Activated CD4-positive, alpha-beta T cell treated with anti-CD3 and anti-CD28 coated beads for 4 hours (primary cell): ENCODE measurements at places on chromosomes 4 and X.

DNA sequence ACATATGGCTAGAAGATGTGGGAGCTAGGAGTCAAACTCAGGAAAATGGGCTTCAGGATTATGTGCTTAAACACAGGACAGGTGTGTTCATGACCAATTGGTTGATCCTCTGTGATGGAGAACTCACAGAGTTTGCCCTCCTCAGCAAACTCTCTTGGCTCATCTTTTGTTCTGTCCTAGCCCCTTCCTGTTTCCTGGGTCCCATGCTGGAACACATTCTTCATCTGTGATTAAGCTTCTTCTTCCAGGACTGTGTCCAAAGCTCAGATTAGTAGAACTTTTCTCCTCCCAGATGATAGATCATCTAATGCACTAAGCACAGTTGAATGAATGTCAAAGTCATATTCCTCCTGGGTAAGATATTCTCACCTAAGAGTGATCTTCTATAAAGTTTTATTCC, 38.8 kb upstream of the TCEANC start:
- DNase-seq: no peak

GRCh38 chr4:100977746-100978397, 369.5 kb downstream of the PPP3CA start:
- no peak for DNase-seq

GRCh38 chr4:159719531-159719930, 616.7 kb downstream of the RAPGEF2 start:
- DNase-seq: no peak

GRCh38 chr4:24894846-24895245, 18.0 kb downstream of the CCDC149 start:
- DNase-seq: no peak

- DNase-seq: no peak
Measured at GRCh38 chr4:21652508-21653231, 295.9 kb downstream of the KCNIP4 start.

- no peak for DNase-seq
Measured at GRCh38 chr4:4260185-4260751, 12.2 kb upstream of the TMEM128 start.

GRCh38 chr4:10347815-10348214, 109.4 kb downstream of the ZNF518B start:
- no peak for DNase-seq

DNA sequence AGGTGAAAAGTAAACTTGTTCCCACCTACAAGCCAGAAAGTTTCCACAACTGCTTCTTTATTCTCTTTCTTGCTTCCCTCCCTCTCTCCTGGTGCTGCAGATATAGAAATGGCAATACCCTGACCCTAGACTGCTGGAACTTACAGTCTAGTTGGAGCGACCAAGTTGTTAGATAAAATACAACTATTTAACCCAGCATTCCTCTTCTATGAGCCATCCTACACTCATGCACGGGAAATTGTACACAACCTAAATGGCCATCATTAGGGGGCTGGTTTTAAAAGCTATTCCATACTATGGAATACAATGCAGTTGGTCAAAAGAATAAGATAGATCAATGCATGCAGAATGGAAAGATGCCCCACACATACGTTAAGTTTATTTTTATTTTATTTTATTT, 41.1 kb downstream of the PJA1 start:
- DNase-seq: no peak

- DNase-seq: no peak
Measured at GRCh38 chr4:138659037-138659811, 356.4 kb upstream of the NOCT start.

GRCh38 chr4:636628-637159, 11.3 kb downstream of the PDE6B start:
- no peak for DNase-seq

GRCh38 chr4:23942471-23942870, 52.6 kb upstream of the PPARGC1A start:
- DNase-seq: no peak

DNA sequence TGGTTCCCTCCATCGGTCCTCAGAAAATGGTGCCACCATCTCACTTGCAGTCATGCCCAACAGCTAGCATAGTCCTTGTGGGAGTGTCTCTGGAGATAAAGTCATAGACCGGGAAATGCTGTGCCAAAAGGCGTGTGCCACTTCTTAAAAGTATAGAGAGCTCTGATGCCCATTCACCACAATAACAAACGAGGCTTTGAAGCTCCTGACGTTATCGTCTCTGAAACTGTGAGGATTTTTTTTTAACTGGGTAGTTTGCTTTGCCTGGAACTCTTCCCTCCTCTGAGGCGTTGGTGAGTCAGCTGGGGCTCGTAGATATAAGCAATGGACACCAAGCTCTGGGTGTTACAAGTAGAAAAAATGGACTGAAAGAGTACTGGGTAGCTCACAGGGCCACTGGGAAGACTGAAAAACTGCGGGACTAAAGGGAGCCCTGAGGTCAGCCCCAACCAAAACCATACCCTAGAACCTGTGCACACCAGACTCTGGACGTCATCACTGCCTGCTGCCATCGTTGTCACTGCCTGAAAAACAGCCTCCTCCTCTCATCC, 89.4 kb upstream of the TRIM2 start:
- peak; percentile 56 for DNase-seq

DNA sequence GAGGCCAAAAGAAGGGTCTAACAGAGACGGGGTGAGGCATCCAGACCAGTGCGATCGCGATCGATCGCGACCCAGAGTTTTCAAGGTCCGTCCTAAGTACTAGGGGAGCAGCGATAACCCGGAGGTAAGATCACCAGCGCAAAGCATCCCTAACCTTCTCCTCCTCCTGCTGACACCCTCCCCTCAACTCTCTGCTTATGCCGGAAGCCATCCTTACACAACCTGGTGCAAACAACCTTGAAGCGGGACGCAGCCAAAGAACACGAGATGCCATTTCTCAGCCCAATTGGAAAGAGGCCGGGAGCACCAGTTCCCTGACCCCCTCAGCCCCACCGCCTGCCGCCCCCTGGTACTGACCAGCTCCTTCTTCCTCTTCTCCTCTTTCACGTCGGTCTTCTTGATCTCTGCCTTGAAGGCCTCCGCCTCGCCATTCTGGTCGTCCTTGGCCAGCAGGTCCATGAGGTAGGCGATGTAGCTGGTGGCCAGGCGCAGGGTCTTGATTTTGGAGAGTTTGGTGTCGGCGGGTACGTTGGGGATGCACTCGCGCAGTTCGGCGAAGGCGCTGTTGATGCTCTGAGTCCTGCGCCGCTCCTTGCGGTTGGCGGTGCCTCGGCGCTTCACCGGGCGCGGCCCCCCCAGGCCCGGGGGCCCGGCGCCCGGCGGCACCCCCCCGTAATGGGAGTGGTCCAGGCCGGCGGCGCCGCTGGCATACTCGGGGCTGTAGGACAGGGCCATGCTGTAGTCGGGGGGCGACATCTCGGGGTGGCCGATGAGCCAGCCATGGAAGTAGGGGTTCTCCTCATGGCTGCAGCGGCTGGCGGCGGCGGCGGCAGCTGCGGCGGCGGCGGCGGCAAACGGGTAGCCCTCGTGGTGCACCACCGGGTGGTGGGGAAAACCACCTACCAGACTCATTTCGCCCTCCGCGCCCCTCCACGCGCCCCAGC, 1.4 kb downstream of the HAND2 start:
- no peak for DNase-seq

DNA sequence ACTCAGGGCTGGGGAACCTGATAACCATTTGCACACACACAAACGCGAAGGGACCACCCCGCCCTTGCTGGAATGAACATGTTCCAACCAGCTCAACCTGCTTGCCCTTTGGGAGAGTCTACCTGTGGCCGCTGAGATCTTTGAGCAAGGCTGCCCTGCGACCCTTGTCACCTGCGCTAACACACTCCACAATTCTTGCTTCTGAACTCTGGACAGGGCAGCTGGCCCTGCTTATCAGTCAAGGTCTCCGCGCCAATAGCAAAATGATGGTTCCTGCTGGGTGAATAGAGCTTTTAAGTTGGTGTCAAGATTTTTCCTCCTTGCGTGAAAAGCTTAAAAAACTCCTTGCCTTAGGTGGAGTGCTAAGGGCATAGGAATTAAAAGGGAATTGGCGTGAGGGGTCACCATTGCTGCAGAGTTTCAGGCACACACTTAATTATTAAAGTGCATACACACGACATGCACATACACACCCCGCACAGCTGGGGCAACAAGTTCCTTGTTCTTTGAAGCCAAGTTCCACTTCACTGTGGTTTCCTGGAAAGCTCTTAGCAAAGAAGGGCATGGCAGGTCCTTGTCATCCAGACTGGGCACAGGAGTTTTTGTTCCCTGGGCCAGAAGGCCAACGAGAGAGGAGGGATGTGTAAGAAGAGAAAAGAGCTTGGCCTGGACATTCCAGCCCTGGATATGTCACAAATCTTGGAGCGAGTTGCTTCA, 207.7 kb downstream of the STIM2 start:
- no peak for DNase-seq

- DNase-seq: no peak
Measured at GRCh38 chr4:21795091-21795490, 153.5 kb downstream of the KCNIP4 start.

DNA sequence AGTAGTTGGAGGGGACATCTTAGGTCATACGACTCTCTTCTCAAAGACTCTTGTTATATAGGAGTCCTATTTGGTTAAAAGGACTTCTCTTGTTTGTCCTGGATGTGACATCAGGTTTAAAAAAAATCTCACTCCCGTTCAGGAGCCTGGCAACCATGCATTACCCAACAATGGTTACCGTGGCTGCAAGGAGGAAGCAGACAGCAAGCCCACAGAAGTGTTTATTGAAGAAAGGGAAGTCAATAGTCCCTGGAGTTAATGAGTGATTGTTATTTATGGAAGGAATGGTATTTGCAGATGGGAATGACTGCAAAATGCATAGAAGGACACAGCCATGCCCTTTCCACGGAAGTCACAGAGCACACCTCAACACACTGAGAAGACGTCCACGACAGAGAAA, 75.9 kb upstream of the ENPP6 start:
- no peak for DNase-seq

DNA sequence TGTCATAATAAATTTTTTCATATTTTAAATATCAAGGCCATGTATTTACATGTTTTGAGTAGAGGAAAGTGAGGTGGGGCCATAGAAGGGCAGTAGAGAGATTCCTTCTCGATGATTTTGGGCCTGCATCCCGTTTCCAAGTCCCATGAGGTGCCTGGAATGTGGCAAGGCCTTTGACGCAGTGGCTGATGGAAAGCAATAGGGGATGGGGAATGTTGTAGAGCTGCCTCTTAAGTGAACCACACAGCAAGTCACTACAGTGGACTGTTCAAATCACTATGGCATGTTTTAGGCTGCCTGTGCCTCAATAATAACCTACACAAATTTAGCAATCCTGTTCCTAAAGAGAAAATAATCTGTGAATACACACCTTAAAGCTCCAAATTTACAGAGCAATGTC, 48.3 kb downstream of the ANXA5 start:
- no peak for DNase-seq

GRCh38 chr4:59770601-59771264, 1429.4 kb upstream of the ADGRL3 start:
- DNase-seq: no peak

- no peak for DNase-seq
Measured at GRCh38 chrX:48461830-48462229, 8.2 kb downstream of the SLC38A5 start.

DNA sequence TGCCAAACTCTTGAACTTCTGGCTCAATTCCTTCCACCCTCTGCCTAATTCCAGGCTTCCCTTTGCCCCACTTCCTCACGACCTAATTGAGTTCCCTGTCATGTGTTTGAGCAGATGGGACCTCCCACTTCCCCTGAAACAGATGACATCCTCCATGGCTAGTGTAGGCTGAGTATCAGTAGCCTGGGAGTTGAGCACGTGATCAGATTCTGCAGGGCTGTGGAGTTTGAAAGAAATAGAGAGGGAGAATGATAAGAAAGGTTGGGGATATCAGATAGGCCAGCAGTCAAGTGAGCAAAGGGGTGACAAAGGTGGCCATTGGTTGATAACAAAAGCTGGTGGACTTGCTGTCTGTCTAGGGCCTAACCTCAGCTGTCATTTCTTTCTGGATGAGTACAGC, 18.8 kb upstream of the NWD2 start:
- DNase-seq: no peak

GRCh38 chr4:104022226-104022625, 302.4 kb upstream of the TACR3 start:
- DNase-seq: no peak

DNA sequence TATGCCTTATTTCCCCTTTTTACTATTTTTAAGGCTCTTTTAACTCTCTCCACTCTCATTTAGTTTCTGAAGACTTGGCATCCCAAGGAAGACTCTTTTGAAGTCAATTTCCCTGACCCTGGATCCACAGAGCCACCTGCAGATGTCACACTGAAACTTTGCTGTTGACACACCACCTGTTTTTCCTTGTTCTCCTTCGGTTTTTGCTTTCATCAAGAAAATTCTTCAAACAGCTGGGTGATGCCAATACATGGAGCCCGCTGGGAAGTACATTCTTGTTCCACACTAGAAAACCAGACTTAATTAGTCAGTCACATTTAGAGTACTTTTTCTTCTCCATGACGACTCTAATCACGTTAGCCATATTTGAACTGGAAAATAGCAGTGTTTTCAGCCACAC, 293.9 kb downstream of the PDGFC start:
- DNase-seq: no peak

GRCh38 chr4:112908511-112908910, 140.9 kb upstream of the ANK2 start:
- no peak for DNase-seq

- DNase-seq: no peak
Measured at GRCh38 chrX:76433219-76433618, 5.7 kb downstream of the MAGEE1 start.

- DNase-seq: no peak
Measured at GRCh38 chr4:150283689-150284088, 205.4 kb downstream of the DCLK2 start.

- DNase-seq: no peak
Measured at GRCh38 chr4:187565416-187565815, 430.2 kb upstream of the ZFP42 start.

GRCh38 chrX:140687706-140688105, 21.9 kb upstream of the LINC00632 start:
- no peak for DNase-seq

- DNase-seq: no peak
Measured at GRCh38 chr4:4853371-4853823, 6.1 kb upstream of the MSX1 start.
